ENCODE measurements at places on chromosomes 2 and 18.

DNA sequence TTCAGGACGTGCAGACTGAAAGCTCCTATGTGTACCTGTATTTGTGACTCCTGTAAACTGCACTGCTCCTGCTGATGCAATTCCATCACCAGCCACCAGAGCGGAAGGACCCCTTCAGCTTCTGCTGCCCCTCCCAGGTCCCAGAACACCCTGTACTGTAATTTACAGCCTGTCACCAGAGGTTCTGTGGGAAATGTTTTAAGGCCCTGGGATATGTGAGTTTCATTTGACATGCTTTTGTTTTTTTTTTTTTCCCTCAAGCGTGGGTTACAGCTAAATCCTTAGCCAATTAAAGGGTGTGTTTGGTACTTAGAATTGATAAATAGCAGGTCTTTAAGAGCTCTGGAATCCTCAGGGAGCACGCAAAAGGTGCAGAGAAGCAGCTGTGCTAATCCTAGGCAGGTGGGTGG lies 79.4 kb downstream of the KCTD1 start:
- no peak for DNase-seq

DNA sequence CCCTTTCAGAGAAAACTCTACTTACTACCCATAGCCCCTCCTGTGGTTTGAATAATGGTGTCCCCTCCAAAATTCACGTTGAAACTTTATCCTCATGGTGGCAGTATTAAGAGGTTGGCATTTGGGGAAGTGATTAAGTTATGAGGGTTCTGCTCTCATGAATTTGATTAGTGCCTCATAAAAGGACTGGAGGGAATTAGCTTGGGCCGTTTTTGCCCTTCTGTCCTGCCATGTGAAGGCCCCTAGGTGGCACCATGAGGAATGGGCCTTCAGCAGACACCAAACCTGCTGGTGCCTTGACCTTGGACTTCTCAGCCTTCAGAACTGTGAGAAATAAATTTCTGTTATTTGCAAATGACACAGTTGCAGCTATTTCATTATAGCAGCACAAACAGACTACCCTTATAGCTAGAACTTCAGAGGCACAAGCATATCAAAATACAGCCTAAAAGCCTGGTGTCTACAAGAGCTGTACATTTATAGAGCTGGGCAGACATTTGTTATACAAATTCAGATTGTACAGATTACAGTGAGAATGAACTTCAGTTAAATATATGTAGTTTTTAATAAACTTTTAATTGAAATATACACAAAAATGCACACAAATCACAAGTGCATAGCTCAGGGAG lies 2.6 kb upstream of the PTPN2 start:
- no peak for DNase-seq

- no peak for DNase-seq
These were observed 35.7 kb downstream of the LYPD6 start for GRCh38 chr2:149365931-149366583.

- DNase-seq = peak; percentile 38
These were observed 72.4 kb downstream of the ID2 start for GRCh38 chr2:8754106-8754776.

DNA sequence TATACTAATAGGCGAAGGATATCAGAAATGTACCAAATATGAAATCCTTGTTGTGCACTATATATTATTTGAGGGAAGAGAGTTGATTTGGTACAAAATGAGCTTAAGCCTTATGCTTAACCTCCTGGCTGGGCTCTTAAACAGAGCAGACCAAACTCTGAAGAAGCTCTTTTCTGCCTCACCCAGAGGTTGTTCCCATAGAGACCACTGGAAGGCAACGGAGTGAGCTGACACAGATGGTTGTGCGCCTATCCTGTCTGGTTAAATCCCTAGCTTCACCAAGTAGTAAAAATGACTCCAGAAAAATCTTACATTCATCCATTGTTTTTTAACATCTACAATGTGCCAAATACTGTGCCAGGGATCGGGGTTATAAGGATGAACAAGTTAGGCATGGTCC lies 55.9 kb upstream of the NOL4 start:
- no peak for DNase-seq

GRCh38 chr18:54076166-54076565 lies 148.3 kb downstream of the MBD2 start:
- no peak for DNase-seq

- DNase-seq = no peak
These were observed 99.7 kb upstream of the RFX8 start for GRCh38 chr2:101574622-101575021.

DNA sequence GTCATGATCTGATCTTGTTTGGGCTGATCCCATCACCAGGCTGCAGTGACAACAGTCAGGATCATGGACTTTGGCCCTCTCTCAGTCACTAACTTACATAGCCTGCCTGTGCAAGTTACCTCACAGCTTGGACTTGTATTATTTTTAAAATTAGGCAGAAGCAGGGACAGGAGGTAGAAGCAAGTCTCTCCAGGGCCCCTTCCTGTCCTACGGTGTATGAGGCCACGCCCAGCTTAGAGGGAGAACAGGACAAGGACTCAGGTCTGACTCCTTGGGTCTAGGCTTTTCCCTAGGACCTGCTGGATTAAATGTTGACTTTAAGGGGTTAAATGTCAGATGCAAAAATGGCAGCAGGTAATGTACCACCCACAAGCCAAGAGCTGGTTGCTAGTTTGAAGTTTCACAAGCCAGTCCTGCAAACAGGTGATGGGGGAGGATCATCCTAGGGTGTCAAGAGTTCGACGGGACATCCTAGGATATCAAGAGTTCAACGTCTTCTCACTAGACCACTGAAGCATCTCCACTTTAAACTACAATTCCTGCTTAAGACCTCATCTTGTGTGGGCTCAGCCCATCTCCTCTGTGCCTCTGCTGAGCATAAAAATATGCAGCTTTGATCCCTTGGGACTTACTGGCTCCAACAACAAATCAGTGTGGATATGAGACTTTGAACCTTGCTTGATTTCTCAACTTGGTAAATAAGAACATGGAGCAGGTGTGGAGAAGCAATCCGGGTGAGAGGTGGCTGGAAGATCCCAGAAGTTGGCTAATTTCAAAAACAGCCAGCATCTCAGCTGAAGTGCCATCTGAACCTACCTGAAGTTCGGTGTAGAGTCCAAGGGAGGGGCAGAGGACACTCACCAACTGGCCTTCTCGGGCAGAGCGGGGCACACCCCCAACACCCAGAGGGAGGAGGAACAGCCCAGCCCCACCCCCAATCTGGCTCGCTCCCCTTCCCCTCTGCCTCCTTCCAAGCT lies 39.5 kb downstream of the SFXN5 start:
- DNase-seq = no peak

- DNase-seq = peak; percentile 73
These were observed 39.1 kb downstream of the FBXO11 start for GRCh38 chr2:47867205-47867604.

- DNase-seq = no peak
These were observed 59.1 kb downstream of the GREB1 start for GRCh38 chr2:11592671-11593574.

GRCh38 chr18:79615091-79615490 lies 64.5 kb upstream of the CTDP1 start:
- DNase-seq = no peak

GRCh38 chr2:1849450-1849849 lies 105.1 kb upstream of the PXDN start:
- DNase-seq = no peak

DNA sequence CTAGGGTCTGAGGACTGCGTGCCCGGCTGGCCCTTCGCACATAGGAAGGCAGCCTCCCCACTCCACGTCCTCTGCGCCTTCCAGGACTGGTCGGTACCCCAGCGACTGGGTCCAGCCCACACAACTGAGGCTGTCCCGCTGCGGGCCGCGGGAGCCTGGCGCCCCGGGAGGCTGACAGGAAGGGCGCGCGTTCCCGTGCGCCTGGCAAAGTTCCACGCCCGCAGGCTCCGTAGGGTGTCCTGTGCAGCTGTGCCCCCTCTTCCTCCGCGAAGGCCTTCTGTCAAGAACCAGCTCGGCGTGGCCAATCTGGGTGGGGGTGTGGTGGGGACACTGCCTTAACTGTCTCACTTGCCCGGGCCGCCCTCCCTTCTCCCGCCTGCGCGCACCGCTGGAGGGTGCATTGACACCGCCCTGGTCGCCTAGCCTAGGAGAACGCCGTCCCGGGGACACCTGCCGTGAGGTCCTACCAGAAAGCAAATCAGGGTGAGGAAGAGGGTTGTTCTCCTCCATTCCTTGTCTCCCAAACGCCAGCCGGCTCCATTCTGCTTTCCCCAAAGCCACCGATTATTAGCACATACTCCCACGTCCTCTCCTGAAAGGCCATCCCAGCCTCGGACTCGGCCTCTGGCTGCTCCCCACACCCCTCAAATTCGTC lies 618 bp upstream of the LYPD1 start:
- no peak for DNase-seq

GRCh38 chr2:143968360-143968759 lies 551.6 kb downstream of the ZEB2 start:
- DNase-seq = no peak

GRCh38 chr2:28927878-28928277 lies 33.4 kb downstream of the WDR43 start:
- DNase-seq = no peak

DNA sequence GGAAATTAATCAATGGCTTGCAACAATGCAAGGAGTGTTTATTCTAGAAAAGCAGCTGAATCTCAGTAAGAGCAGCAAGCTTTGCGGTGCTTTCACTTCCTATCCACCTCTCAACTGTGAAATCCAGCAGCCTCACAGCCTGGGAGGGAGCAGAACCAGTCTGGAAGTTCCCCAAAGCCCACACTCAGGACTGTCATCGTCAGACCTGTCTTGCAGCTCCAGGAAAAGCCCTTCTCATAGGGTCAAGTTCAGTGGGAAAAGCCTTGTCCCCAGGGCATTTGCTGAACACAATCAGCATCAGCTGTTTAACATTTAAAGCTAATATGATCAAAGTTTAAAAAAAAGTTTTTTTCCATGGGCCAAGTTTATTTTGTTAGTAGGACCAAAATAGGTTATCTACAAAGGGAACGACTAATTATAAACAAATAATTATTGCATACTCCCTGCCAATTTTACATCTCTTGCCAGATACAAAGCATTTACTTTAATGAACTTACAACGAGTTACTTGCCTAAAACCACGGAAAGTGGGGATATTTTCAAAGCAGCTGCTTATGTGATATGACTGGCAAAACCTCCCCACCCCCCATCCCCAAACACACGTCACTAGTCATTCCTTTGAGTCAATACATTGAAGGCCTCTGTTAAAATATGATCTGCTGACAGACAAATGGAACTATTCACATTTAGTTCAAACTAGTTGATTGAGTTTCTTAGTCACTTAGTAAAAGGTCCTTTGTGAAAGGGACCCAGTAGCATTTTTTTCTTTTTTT lies 36.8 kb downstream of the PARD6G start:
- no peak for DNase-seq

GRCh38 chr18:67513280-67513679 lies 3.2 kb downstream of the DSEL start:
- DNase-seq = no peak
